ENCODE measurements at places on chromosomes 16 and 17.

GRCh38 chr17:44797802-44798201 is 32.3 kb downstream of the GJC1 start:
- H3K27ac ChIP-seq = no peak overlapping the region
- peaks cover 32% of the 10 kb centered on the region for H3K4me1 ChIP-seq
- no peaks in the 10 kb centered on the region for H3K36me3 ChIP-seq
- no peak overlapping the region for H3K4me3 ChIP-seq
- H3K27me3 ChIP-seq = peaks cover 9% of the 10 kb centered on the region

DNA sequence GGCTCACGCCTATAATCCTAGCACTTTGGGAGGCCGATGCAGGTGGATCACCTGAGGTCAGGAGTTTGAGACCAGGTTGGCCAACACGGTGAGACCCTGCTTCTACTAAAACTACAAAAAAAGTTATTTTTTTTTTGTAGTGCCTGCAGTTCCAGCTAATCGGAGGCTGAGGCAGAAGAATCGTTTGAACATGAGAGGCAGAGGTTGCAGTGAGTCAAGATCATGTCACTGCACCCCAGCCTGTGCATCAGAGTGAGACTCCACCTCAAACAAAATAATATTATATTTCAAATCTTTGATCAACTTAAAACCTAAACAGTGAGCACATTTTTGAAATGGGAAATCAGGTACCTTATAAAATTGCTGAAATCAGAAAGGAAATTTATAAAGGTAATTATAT is 36.5 kb downstream of the NCOR1 start:
- no peaks in the 10 kb centered on the region for H3K27me3 ChIP-seq
- no peak for DNase-seq
- H3K27ac ChIP-seq = no peak overlapping the region
- no peak overlapping the region for H3K4me3 ChIP-seq

DNA sequence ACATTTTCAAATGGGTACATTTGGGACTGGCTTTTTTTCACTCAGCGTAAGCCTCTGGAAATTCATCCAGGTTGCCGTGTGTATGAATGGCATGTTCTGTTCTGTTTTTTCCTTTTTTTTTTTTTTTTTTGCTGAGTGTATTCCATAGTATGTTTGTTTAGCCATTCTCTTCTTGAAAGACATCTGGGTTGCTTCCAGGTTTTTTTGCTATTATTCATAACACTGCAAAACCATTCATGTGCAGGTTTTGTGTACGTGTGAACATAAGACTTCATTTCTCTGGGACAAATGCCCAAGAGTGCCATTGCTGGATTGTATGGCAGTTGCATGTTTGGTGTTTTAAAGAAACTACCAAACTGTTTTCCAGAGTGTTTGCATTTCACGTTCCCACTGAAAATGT is 335.9 kb upstream of the TNRC6C start:
- H3K36me3 ChIP-seq = peaks cover 24% of the 10 kb centered on the region
- no peak overlapping the region for H3K27ac ChIP-seq
- H3K4me3 ChIP-seq = no peak overlapping the region

DNA sequence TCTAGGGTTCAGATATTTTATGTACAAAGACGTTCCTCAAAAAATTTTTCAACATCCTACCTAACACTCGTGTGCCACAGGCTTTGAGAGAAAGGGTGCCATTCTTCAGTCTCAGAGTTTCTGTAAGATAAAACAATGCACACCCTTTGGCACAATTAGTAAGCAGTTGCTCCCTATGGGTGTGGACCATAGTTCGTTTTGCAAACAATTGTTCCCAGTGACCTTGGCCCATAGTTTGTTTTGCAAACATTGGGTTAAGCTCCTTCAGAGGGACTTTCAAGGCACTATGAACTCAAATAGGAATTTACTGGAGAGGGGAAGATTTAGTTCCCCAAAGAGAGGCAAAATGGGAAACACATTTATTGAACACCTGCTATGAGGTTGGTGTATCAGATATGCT is 220.3 kb upstream of the CA10 start:
- no peak for DNase-seq
- no peak overlapping the region for H3K27ac ChIP-seq
- H3K27me3 ChIP-seq = no peaks in the 10 kb centered on the region
- no peaks in the 10 kb centered on the region for H3K4me1 ChIP-seq
- no peak overlapping the region for H3K4me3 ChIP-seq
- no peaks in the 10 kb centered on the region for H3K36me3 ChIP-seq
